Panc1 (cell line): ENCODE measurements at places on chromosomes 13 and 19.

GRCh38 chr19:16897029-16897855 is 8.4 kb downstream of the F2RL3 start:
- DNase-seq: peak; percentile 64

DNA sequence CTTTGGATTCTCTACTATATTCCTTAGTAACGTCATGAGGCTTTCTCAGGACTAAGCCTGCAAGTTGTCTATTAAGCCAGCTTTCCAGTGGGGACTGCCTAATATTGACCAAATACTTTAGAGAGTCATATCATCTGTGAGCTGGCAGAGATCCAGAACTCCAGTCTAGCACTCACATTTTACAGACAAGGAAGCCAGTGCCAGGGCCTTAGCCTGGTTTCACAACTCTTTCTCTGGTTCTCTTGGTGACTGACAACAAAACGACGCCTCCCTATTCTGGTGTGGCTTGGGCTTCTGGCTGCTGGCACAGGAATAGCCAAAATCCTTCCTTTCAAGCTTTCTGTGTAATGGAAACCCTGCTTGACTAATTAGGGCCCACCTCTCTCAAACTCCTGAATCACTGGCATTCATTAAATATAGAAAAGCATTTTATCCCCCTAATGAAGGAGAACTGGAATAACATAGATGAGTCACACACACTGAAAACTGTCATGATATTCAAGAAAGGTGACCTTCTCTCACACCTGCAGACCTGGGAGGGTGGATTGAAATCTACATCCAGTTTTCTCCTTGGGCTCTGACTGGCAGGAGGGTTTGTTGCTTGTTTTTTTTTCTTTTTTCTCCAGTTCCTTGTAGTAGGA is 75.2 kb upstream of the UBL3 start:
- DNase-seq: no peak

GRCh38 chr13:112226320-112227002 is 149.7 kb upstream of the SPACA7 start:
- no peak for DNase-seq

- DNase-seq: no peak
These were observed 3.9 kb downstream of the VSIG10L start for GRCh38 chr19:51337861-51338562.

DNA sequence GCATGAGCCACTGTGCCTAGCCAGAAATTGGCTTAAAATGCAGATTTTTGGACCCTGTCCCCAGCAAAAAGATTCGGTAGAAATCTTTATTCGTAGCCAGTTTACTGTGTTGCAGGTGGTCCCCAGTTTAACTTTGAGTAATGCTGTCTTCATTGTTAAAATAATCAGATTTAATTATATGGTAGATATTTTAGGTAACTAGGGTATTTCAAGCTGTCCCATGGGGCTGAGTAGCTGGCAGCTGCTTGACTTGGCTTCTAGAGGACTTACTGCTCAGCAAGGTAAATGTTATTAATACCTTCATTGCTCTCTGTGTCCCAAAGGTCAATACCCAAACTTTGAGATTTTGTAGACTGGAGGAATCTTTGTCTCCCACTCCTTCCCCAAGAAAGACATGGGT is 21.1 kb downstream of the LSM14A start:
- no peak for DNase-seq

- no peak for DNase-seq
These were observed 13.0 kb downstream of the FPR3 start for GRCh38 chr19:51807925-51808324.

GRCh38 chr19:17333611-17334413 is 843 bp downstream of the ANO8 start:
- DNase-seq: no peak
